ENCODE measurements at places on chromosomes 6 and 20.

DNA sequence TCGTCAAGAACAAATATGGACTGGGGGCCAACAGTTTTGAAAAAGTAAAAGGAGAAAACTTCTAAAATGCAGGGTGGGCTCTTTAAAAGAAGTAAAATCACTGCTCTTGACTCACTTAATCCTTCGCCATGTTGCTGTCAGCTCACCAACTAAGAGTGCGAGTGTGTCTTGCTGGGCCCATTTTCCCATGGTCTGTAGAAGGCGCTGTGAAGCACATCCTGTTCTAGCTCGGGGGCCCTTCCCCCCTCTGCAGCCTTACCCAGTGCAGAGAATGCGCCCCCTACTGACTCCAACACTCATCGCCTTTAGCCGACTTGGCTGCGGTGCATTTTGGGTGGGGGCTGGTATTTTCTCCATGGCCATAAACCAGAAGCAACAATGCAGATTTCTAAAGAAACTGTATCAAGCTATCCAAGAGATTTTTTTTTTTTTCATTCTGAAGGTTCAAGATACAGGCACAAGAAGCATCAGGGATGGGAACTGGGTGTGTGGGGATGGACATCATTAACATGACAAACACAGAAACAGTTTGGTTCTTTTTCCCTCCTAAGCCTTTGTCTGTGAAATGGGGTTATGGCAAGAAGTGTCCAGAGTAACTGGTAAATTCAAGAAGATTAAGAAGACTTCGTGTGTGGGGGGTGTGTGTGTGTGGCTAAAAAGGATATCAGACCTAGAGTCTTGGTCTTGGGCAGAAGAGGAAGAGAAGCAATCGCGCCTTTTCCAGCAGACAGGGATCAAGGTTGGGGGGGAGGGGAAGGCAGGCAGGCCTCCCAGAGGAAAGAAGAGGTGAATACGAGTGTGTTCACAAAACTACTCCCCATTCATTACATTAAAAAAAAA, 1.7 kb downstream of the ADNP start:
- DNase-seq = peak; percentile 88

DNA sequence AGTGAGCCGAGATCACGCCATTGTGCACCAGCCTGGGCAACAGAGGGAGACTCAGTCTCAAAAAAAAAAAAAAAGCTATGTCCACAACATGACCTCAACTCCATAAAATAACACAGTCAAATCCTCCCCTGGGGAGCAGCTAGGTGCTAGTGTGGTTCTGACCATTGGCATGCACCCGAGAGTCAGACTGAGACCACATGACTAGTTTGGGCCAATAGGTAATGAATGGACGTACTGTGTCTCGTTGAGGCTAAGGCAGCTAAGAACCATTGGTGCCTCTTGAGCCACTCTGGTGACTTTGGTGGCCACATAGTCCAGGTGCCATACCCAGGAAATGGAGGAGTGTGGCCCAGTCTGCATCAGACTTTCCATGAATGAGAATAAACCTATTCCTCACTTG, 40.3 kb downstream of the ATP9A start:
- DNase-seq = no peak

GRCh38 chr6:163708466-163708865, 293.9 kb downstream of the QKI start:
- DNase-seq = no peak

GRCh38 chr6:125612345-125612846, 137.0 kb upstream of the HEY2 start:
- DNase-seq = no peak

DNA sequence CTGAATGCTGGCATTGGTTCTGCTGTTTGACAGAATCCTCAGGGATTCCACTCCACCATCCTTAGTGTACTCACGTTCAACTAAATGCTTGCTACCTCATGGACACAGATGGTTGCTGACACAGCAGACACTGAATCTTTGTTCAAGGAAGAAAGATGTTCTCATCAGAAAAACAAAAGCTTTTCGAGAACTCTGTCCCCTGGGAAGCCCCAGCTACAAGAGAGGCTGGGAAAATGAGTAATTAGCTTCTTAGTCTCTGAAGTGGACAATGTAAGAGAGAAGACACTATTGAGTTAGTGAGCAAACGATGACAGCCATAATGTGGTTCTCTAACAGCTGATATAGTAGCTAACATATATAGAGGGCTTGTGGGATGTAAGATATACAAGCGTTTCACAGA, 30.9 kb upstream of the ENPP5 start:
- DNase-seq = no peak

- DNase-seq = no peak
Observed at GRCh38 chr6:117559299-117559698, 43.0 kb downstream of the GOPC start.

DNA sequence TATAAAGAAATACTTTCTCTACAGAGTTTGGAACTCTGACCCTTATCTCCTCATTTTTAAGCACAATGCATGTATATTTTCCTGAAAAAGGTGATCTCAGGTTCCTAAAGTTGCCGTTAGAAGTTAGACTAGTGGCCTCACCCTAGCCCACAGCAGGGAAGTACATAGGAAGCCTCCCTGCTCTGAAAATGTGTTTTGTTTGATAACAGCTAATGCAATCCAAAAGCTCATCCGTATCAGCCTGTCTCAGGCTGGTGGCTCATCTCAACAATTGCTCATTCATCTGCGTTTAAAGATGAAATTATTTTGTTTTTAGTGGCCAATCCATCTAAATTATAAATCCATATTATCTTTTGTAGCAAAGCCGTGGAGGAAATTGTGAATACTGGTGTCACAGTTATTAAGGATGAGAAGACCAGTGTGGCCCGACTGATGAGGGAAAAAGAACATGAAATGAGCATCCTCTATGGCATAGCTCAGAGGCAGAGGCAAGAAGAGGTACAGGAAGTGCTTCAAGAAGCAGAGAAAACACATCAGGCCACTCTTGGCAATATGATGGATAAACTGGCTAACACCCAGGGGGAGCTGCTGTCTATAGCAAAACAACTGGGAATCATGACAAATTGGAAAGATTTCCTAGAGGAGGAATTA, 20.1 kb downstream of the C6orf163 start:
- DNase-seq = no peak
